Stimulated activated CD4-positive, alpha-beta T cell treated with anti-CD3 and anti-CD28 coated beads, Interleukin-4, amount 100 ng/mL, for 4 hours (primary cell): ENCODE measurements at places on chromosomes 4 and X.

- no peak for DNase-seq
Observed at GRCh38 chr4:153514688-153515426, 48.7 kb downstream of the TMEM131L start.

DNA sequence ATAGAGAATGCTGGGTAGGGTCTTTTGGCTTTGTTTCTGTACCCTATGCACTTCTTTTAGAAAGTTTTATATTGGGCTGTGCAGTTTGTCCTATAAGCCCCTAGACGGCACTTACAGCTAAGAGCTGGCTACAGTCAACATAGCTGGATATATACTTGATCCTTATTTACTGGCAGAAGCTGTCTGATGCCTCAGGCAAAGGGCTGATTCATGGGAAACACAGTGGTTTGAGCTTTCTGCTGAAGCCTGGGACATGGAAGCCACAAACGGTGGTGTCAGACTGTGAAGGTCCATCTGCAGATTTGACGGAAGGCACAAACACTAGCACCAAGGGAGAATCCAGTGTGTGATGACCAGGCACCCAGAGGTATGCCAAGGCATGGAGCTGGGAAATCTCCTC lies 608.4 kb downstream of the ANKRD50 start:
- DNase-seq = no peak

DNA sequence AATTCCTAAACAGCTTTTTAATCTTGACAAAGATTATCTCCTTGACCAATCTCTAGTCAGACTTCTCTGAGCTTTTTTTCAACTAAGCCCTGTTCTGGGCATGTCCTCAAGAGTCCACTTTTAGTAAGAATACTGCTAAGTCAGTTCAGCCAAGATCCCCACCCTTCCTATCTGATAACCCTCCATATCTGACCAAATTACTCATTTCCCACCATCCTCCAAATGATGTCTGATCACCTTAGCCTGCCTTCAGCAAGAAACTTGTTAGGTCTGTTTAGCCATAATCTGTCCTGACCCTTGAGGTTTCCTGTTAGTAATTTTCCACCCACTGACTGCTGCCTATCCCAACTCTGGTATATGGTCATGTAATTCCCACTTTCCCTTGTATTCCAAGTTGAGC lies 65.2 kb downstream of the FAM13A start:
- no peak for DNase-seq

DNA sequence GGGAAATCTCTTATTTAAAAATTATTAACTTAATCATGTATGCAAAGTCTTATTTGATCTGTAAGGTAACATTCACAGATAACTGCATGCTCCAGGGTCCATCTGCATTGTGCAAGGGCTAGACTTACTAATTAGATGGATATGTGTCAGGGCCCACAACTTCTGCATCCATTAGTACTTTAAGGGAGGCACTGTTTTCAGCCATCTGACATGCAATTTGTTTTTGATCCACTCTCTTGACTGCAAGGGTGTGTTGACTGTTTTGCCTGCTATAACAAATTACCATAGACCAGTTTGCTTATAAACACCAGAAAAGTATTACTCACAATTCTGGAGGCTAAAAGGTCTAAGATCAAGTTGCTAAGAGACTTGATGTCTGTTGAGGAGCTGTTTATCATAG lies 542.1 kb upstream of the HS3ST1 start:
- DNase-seq = no peak

GRCh38 chr4:165470009-165470408 lies 91.2 kb downstream of the CPE start:
- DNase-seq = no peak

DNA sequence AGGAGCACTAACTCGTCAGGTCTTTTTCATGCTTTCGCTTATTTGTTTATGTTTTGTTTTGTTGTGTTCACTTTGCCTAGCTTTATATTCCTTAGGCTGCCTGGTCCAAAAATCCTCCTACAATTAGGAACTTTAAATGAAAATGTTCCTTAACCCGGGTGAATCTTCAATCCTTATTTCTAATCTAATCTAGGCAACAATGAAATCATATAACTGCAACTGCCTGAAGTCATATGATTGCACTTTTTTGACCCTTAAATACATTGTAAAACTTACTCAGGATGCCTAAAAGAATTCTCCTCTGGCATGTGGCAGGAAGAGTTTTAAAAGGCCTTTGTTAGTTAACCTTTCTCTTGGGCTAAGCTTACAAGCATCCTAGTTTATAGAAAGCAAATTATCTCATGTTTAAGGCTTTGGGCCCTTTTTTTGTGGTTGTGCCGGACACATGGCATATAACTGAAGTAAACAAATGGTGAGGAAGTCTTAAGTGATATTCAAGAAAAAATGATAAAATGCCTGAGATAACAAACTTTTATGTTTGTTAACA lies 279.4 kb downstream of the FAT4 start:
- DNase-seq = no peak
